ENCODE measurements at places on chromosomes 13 and 19.

DNA sequence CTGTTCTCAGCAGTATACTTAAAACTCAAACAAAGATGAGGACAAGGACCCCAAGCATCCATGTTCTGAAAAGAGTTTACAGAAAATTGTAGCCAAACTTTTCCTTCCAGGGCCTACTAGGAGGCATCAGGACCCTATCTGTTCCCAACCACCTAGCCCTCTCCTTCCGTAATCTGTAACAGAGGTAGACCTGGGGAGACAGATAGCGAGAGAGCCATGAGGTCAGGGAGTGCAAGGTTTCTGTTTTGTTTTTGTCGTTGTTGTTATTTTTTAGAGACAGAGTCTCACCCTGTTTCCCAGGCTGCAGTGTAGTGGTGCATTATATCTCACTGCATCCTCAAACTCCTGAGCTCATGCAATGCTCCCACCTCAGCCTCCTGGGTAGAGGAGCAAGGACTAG, 83.9 kb upstream of the POSTN start:
- DNase-seq: no peak

DNA sequence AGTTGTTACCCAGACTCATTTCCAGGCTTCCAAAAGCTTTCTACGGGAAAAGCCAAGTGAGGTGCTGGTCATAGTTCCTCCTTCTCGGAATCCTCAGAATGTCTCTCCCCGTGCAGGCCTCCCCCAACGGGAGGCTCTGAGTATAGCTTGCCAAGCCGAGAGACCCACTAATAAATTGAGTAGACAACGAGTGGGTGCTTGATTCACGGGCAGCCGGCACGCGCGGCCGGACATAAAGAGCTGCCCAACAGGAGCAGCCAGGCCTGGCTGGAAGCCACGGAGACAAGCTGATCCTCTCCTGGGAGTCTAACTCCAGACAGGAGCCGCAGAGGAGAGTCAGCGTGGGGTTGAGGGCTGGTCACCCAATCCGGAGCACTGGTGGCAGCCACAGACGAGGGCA, 43.4 kb upstream of the MEDAG start:
- DNase-seq: no peak

GRCh38 chr19:34321735-34322134, 43.3 kb upstream of the GPI start:
- no peak for DNase-seq

GRCh38 chr19:31232180-31232579, 117.1 kb downstream of the TSHZ3 start:
- DNase-seq: no peak

GRCh38 chr13:97395447-97396136, 38.4 kb upstream of the RAP2A start:
- no peak for DNase-seq

- DNase-seq: no peak
Measured at GRCh38 chr13:109647053-109647452, 139.3 kb downstream of the IRS2 start.

GRCh38 chr13:112241288-112241687, 134.9 kb upstream of the SPACA7 start:
- no peak for DNase-seq

GRCh38 chr19:30309905-30310601, 62.1 kb upstream of the ZNF536 start:
- DNase-seq: no peak

GRCh38 chr13:113119166-113119821, 3.3 kb upstream of the F10 start:
- DNase-seq: no peak

- no peak for DNase-seq
Measured at GRCh38 chr19:46862503-46862834, 1.7 kb downstream of the ARHGAP35 start.

DNA sequence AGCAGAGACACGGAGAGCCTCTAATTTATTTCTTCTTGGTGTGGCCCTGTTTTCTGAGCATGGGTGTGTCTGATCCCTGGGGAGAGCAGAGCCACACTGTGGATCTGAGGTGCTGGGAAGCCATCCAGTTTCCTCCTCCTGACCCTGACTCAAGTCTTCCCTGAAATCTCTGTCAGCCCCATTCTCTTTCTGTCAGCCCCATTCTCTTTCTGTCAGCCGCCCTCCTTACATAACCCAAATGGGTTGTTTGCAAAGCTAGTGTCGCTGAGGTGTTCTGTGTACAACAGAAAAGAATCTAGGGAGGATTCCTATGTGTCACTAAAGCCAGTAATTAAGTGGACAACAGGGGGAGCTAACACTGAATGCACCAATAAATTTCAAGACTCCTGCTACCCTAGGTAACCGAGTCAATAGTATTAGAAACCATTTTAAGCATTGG, 50.2 kb downstream of the LRCH1 start:
- DNase-seq: no peak

DNA sequence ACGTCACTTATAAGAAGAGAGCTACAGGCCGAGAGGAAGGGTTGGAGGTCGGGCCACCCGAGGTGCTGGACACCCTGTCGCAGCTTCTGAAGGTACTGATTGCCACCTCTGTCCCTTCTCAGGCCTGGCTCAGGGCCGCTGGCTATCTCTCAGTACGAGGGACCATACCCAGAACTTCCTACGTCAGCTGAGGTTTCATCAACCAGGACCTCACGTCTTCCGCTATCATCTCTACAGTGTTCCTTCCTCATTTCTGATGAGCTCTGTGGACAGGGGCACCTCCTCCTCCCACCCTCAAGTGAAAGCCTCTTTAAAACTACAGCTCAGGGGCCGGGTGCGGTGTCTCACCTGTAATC, 58.2 kb upstream of the USE1 start:
- no peak for DNase-seq

DNA sequence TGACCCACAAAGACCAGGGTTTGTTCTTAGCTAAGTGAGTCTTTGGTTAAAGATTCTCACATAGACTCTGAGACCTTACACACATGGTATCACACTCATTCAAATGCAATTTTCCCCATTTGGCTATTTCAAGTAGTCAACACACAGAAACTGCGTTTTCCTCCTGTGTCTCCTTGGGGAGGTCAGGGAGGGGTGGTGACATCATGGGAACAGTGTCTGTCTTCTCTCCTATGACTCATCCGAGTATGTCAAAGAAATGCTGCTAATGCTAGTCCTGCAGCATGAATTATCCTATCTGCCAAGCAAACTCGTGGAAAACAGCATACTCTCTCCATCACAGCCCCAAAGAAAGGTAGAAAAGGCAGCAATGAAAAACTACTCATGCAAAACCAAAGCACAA, 100.2 kb downstream of the ENOX1 start:
- no peak for DNase-seq

DNA sequence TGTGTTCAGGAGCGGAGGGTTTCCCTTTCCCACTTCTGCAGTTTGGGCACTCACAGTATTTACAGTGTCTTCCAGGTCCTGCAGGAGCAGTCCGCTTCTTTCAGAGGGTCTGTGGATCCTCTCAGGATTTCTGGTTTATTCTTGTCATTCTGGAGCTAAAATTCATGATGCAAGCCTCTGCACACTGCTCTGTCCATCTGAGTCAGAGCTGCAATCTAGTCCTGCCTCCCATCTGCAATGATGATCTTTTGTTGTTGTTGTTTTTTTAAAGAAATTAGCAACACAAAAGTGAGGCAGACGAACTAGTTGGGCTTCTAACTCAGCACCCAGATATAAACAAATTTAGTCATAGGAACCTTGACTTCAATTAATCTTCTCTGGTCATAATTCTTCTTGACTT, 86.5 kb downstream of the DLEU7 start:
- no peak for DNase-seq

DNA sequence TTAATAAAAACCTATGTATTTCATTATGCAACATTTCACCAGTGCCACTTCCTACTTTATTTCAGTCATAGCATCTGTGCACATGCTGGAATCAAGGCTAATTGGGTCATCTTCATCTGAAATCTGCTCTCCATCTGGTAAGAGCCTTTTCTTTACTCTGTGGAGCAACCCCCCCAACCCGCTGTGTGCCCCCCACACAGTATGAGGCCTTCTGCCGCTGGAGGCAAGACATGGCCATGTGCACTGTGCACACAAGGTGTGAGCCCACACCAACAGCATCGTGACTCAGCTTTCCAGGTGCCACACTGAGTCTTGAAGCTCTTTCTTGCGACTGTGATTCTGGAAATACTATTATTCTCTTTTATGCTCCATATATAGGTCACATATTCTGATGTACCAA, 471.0 kb downstream of the TBC1D4 start:
- no peak for DNase-seq

DNA sequence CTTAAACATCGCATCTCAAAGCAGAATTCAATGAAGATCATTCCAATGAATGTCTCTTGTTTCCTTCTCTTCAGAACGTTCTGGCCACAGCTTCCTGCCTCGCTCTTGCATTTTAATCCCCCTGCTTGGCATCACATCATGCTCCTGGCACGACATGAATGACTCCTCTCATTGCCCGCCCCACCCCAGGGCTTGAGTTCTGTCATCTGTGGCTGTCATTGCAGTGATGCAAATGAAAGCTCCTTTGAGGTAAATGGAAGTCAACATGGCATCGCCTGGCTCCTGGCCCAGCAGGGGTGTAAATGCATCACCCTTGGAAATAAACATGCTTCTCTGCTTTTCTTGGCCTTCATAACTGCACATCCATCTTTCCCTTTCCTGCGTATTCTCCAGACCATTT, 48.6 kb downstream of the SCEL start:
- no peak for DNase-seq

DNA sequence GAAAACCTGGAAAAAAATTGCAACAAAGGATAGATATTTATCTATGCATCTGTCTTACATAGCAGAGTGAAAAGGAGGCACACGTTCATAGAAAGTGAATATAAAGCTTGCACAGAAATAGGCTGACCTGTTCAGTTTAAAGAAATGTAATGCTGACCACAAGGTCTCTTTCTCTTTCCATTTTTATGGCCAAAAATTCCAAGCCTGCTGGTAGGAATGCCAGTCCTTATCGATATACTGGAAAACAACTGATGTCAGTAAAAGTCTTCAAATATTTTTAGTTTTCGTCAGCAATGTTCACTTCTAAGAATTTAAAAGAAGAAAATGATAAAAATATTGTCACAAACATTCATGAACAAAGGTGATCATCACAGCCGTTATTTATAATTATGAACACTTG, 59.0 kb upstream of the MCF2L start:
- no peak for DNase-seq

- DNase-seq: no peak
Measured at GRCh38 chr13:45878966-45879365, 27.4 kb upstream of the SIAH3 start.

DNA sequence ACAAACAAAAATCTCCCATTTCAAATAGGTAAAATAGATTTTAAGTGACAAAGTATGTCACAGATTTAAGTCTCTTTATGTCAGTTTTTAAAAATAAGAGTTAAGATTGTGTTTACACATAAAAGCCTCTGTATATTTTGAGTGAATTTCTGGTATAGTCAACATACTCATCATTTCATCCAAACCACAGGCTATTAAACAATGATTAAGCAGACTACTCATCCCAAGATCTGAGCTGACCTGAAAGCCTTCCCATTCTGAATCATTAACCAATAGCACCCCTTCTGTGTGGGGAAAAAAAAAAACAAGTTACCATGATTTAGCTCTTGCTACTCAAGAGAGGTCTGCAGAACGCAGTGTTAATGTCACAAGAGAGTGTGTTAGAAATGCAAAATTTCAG, 284.4 kb upstream of the NBEA start:
- DNase-seq: no peak

DNA sequence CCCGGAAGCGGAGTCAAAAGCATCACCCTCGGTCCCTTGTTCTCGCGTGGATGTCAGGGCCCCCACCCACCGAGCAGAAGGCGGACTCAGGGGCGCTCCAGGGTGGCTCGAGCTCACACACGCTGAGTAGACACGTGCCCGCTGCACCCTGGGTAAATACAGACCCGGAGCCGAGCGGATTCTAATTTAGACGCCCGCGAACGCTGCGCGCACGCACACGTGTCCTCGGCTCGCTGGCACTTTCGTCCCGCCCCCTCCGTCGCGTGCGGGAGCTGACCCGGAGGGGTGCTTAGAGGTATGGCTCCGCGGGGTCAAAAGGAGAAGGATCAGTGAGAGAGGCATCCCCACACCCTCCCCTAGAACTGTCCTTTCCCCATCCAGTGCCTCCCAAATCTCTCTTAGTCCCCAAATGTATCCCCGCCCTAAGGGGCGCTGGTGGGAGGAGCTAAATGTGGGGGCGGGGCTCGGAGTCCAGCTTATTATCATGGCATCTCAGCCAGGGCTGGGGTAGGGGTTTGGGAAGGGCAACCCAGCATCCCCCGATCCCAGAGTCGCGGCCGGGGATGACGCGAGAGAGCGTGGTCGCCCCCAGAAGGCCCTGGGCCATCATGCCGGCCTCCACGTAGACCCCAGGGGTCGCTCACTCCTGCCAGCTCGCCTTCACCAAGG, 451 bp upstream of the ICAM5 start:
- DNase-seq: peak; percentile 60

DNA sequence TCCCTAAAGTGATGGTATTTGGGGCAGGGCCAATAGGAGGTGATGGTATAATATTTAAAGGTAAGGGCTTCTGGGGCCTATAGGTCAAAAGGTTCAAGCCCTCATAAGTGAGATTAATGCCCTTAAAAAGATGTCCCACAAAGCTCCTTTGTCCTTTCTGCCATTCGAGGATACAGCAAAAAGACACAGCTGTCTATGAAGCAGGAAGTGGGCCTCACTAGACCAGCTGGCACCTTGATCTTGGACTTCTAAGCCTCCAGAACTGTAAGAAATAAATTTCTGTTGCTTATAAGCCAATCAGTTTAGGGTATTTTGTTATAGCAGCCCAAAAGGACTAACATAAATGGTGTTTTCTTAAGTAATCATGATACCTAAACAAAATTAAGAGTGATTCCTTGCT, 27.2 kb upstream of the POU4F1 start:
- no peak for DNase-seq

GRCh38 chr19:55460670-55461258, 678 bp downstream of the ISOC2 start:
- no peak for DNase-seq

DNA sequence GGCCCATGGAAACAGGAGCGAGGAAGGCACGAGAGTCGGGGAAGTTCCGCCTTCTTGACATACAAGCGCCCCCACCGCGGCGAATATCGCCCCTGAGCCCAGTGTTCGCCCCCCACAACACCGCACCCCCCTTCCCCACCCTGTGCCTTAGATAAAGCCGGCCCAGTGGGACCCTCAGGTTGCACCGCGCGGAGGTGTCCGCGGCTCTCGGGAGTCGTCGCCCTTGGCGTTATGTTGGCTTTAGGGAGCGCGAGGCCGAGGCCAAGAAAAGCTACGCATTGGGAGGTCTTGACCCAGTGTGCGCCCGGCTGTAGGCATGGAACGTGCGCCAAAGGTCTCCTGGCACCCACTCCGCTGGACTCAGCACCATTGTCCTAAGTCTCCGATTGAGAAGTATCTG, 603 bp upstream of the ZNF132 start:
- DNase-seq: no peak

DNA sequence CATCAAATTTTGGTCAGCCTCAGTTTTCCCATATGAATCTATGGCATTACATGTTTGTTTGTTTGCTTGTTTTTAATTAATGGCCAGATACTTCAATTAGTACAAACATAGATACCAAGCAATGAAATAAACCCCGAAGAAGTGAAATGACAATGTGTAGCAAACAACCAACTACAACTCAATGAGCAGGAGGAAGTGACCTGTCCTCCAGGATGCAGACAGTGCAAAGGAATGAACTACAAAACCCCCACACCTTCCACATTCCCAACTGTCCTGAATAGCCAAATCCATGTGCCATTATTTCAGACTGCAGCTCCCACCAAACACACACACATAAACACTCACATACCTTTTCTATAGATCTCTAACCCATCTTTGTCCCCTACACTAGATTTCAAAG, 45.0 kb upstream of the FAM124A start:
- DNase-seq: no peak

GRCh38 chr13:99087954-99088491, 110.2 kb upstream of the DOCK9 start:
- peak; percentile 15 for DNase-seq
